ENCODE measurements at places on chromosomes 5 and 9.

- DNase-seq = peak; percentile 74
Observed at GRCh38 chr9:133576031-133576874, 32.9 kb downstream of the FAM163B start.

- DNase-seq = no peak
Observed at GRCh38 chr5:18397891-18398290, 763.6 kb downstream of the TAF11L14 start.

- no peak for DNase-seq
Observed at GRCh38 chr5:45195026-45195425, 386.3 kb downstream of the MRPS30 start.

- no peak for DNase-seq
Observed at GRCh38 chr9:104882566-104882965, 45.4 kb downstream of the ABCA1 start.

DNA sequence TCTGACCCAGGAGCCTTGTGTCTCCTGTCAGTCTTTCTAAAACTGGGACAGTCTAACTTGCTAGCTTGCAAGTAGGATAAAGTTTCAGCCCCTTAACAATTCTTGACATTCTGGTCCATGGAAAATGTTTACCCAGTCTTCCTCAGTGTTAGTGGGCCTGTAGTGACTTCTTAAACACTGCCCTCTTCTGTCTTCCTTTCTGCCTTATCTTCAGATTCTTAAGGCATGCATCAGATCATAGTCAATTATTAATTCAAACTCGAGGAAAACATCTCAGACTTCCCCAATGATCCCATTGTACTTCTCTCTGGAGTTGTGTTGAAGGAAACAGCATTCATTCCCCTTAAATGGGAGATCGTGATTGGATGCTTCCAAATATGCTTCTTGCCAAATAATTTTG lies 1199.8 kb downstream of the DTWD2 start:
- no peak for DNase-seq
